ENCODE measurements at places on chromosomes 6 and 20. TPM values are rescaled to one million over a fixed set of nuclear protein-coding genes. Genes with fewer than 3 reads are reported as not detected.

PLCG1 gene
- 115 TPM for total RNA-seq

RNF144B gene
- total RNA-seq, result 26.1 TPM

OR2H2 gene
- total RNA-seq, result under 0.01 TPM

TFAP2C gene
- not detected for total RNA-seq

TPD52L1 gene
- 0.31 TPM for total RNA-seq

GPR31 gene
- total RNA-seq, result not detected

FLRT3 gene
- not detected for total RNA-seq

SULF2 gene
- total RNA-seq, result 74.7 TPM

ME1 gene
- total RNA-seq, result 1.3 TPM

FAM83C gene
- not detected for total RNA-seq

KCNQ5 gene
- 2.8 TPM for total RNA-seq

TLDC2 gene
- 0.10 TPM for total RNA-seq

PTCRA gene
- 6.9 TPM for total RNA-seq

TP53TG5 gene
- under 0.01 TPM for total RNA-seq

All from mononuclear cell (primary cell).